ENCODE measurements at places on chromosomes 16 and 17.

DNA sequence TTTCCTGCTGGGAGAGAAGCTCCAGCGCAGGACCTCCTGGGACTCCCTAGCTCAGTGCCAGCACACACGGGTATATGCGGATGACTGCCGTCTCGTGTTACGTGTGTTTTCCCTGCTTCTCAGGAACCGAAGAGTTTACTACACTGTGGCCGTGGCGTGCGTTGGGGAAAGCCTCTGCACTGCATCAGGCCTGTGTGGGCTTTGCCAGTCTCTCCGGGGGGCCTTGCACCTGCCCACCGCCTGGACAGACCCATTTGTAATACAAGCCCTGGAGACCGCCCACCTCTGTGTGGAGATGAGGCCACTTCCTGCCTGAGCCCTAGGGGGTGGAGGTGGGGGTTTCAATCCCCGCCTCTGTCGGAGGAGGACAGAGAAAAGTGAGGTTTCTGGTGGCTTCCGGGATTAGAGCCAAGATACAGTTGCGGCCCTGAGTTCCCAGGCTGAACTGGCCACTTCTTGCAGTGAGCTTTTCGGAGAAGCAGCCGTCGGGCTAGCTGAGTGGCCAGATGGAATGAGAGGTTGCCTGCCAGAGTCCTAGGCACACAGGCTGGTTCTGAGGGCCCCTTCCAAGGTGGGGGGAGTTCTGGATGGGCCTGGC is 43.4 kb upstream of the GSE1 start:
- H3K4me1 ChIP-seq, result peaks cover 40% of the 10 kb centered on the region
- DNase-seq, result peak; percentile 92
- no peaks in the 10 kb centered on the region for H3K27me3 ChIP-seq
- peak overlapping the region; percentile 29 for H3K4me3 ChIP-seq
- H3K36me3 ChIP-seq, result peaks cover 51% of the 10 kb centered on the region
- H3K27ac ChIP-seq, result peak overlapping the region; percentile 67

DNA sequence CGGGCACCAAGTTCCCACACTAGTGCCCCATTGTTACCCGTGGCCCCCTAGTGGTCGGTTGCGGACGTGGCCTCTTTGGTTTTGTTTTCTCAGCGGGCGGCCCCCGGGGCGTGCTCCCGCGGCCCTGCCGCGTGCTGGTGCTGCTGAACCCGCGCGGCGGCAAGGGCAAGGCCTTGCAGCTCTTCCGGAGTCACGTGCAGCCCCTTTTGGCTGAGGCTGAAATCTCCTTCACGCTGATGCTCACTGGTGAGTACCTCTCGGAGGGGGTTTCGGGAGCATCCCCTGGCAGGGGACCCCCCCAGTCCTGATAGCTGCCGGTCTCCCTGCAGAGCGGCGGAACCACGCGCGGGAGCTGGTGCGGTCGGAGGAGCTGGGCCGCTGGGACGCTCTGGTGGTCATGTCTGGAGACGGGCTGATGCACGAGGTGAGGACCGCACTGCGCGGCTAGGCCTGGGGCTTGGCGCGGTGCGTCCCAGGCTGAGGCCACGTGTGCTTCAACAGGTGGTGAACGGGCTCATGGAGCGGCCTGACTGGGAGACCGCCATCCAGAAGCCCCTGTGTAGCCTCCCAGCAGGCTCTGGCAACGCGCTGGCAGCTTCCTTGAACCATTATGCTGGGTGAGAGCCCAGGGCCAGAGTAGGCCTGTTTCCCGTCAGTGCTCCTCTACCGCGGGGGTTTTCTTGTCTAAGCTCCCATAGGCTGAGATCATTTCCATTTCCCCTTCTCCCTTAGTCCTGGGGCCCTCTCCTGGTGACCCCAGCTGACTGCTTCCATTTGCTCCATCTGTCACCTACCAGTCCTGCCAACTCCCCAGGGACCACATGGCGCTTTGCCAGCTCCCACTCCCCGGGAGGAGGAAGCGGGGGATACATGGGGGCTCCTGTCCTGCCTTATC is 1.7 kb downstream of the SPHK1 start:
- peak; percentile 69 for DNase-seq
- H3K4me3 ChIP-seq, result no peak overlapping the region
- peaks cover 15% of the 10 kb centered on the region for H3K27me3 ChIP-seq
- H3K27ac ChIP-seq, result no peak overlapping the region
- H3K4me1 ChIP-seq, result peaks cover 28% of the 10 kb centered on the region
- peaks cover 12% of the 10 kb centered on the region for H3K36me3 ChIP-seq

DNA sequence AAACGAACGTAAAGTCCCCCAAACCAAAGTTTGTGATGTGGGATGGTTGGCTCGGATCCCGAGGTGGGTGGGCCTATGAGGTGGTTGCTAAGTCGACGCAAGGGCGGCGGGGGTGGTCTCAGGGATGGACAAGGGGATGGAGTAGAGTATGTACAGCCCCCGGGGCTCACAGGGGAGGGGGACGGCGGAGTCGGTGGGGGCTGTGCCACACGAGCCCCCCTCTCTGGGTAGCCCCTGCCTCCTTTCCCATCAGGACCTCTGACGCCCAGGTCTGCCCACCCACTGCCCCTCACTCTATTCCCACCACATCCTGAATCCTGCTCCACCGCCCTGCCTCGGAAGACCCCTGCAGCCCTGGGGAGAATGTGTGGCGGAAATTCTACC is 15.2 kb downstream of the IL34 start:
- no peaks in the 10 kb centered on the region for H3K27me3 ChIP-seq
- peaks cover 32% of the 10 kb centered on the region for H3K36me3 ChIP-seq
- no peak overlapping the region for H3K27ac ChIP-seq

DNA sequence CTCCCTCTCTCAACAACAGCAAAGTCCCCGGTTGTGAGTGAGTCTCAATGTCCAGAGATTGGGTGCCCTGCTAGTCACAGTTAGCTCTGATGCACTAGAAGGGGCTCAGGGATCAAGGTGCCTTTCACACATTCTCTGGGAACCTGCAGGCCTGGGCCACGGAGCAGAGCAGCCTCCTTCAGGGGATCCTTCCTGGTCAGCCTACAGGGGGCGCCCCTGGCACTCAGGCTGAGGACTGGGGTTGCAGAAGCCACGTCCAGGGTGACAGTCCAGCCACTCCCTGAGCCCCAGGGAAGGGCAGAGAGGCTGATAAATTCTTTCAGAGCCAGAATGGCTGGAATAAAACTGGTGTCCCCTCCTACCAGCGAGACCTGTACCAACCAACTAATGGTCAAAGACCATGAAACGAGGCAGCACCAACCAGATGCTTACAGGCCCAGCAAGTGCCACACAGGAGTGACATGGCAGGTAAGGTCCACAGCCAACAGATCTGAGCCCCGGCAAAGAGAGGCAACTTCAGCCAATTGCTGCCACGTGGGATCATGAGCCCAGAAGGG is 43.5 kb downstream of the ST3GAL2 start:
- H3K36me3 ChIP-seq, result peaks cover 56% of the 10 kb centered on the region
- H3K27ac ChIP-seq, result 0 out of 2 replicates have a peak overlapping the region, but pooled peaks have one; percentile 40
- H3K4me1 ChIP-seq, result no peaks in the 10 kb centered on the region
- DNase-seq, result peak; percentile 43
- H3K4me3 ChIP-seq, result no peak overlapping the region

- no peaks in the 10 kb centered on the region for H3K4me1 ChIP-seq
- no peaks in the 10 kb centered on the region for H3K36me3 ChIP-seq
- no peak overlapping the region for H3K27ac ChIP-seq
- no peak overlapping the region for H3K4me3 ChIP-seq
- DNase-seq, result no peak
These were observed 571.7 kb upstream of the GOT2 start for GRCh38 chr16:59305850-59306249.

GRCh38 chr17:31488264-31488981 is 96.9 kb downstream of the RAB11FIP4 start:
- H3K27ac ChIP-seq, result no peak overlapping the region
- peaks cover 8% of the 10 kb centered on the region for H3K4me1 ChIP-seq
- peaks cover 23% of the 10 kb centered on the region for H3K27me3 ChIP-seq
- H3K36me3 ChIP-seq, result no peaks in the 10 kb centered on the region
- DNase-seq, result no peak

GRCh38 chr17:74961657-74962350 is 10.8 kb downstream of the HID1 start:
- no peak overlapping the region for H3K4me3 ChIP-seq
- no peak overlapping the region for H3K27ac ChIP-seq
- H3K4me1 ChIP-seq, result peaks cover 3% of the 10 kb centered on the region
- peak; percentile 84 for DNase-seq
- no peaks in the 10 kb centered on the region for H3K36me3 ChIP-seq

GRCh38 chr17:39236981-39237441 is 11.3 kb upstream of the STAC2 start:
- H3K4me3 ChIP-seq, result no peak overlapping the region
- no peak overlapping the region for H3K27ac ChIP-seq
- peaks cover 25% of the 10 kb centered on the region for H3K4me1 ChIP-seq
- H3K36me3 ChIP-seq, result no peaks in the 10 kb centered on the region

DNA sequence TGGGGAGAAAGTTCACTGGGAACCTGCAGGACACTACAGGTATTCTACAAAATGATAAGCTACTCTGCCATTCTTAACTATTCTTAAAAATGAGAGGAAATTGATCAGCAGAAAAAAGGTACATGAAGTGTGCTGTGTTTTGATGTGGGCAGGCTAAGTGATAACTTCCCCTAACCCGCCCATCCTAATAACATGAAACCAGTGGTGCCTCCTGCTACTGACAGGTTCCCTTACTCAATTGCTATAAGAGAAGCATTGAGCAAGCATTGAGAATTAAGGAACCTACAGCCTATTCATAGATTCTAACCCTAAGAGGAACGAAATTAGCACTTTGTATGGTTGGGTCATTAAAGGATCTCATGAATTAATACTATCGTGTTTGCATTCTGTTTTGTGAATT is 18.9 kb downstream of the XYLT1 start:
- H3K36me3 ChIP-seq, result no peaks in the 10 kb centered on the region
- no peak overlapping the region for H3K4me3 ChIP-seq
- H3K4me1 ChIP-seq, result no peaks in the 10 kb centered on the region
- no peak overlapping the region for H3K27ac ChIP-seq
- H3K27me3 ChIP-seq, result no peaks in the 10 kb centered on the region

DNA sequence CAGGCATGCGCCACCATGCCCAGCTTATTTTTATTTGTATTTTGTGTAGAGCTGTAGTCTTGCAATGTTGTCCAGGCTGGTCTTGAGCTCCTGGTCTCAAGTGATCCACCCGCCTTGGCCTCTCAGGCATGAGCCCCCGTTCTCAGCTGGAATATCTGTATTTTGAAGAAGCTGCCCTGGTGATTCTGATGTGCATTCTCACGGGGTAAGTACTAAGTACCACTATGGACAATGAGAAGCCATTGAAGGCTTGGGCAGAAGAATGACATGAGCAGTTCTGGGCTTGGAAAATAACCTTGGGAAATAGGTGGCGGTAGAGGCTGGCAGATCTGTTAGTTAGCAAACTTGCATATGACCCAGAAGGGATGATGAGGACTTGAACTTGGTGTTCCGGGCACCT is 15.6 kb upstream of the NKD1 start:
- no peaks in the 10 kb centered on the region for H3K36me3 ChIP-seq
- no peak overlapping the region for H3K4me3 ChIP-seq
- no peak overlapping the region for H3K27ac ChIP-seq
- H3K27me3 ChIP-seq, result peaks cover 1% of the 10 kb centered on the region
- DNase-seq, result no peak
- H3K4me1 ChIP-seq, result no peaks in the 10 kb centered on the region

DNA sequence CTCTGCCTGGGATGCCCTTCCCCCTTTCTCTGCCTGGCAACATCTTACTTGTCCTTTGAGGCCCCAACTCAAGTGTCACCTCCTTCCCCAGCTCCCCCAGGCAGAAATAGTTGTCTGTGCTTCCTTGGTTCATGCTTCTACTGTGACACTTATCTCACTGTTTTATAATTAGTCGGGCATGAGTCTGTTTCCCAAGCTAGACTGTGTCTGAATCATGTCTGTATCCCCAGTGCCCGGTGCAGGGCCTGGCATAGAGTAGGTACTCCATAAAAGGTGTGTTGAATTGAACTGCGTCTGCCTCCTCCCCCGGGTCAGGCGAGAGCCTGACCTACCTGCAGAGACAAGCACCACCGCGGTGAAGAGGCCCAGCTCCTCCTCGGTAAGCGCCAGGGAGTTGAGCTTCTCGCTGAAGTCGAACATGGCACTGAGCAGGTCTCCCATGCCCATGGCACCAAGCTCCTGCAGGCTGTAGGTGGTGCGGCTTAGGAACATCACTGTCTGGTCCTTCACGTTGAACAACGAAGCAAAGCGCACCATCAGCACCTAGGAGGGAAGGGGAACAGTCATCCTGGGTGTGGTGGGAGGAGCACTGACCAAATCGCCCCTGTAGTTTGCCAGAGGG is 6.7 kb downstream of the NR1D1 start:
- H3K36me3 ChIP-seq, result peaks cover 58% of the 10 kb centered on the region
- H3K27me3 ChIP-seq, result no peaks in the 10 kb centered on the region
- no peak for DNase-seq
- H3K4me1 ChIP-seq, result peaks cover 13% of the 10 kb centered on the region
- H3K4me3 ChIP-seq, result no peak overlapping the region
- H3K27ac ChIP-seq, result no peak overlapping the region

- 0 out of 2 replicates have a peak, but pooled peaks cover 5% of the 10 kb centered on the region for H3K36me3 ChIP-seq
- no peak overlapping the region for H3K27ac ChIP-seq
- DNase-seq, result no peak
- H3K4me3 ChIP-seq, result no peak overlapping the region
- no peaks in the 10 kb centered on the region for H3K27me3 ChIP-seq
These were observed 5.9 kb downstream of the PNMT start for GRCh38 chr17:39674179-39674578.

- H3K27me3 ChIP-seq, result no peaks in the 10 kb centered on the region
- H3K36me3 ChIP-seq, result no peaks in the 10 kb centered on the region
- no peak overlapping the region for H3K27ac ChIP-seq
- no peak overlapping the region for H3K4me3 ChIP-seq
These were observed 38.1 kb downstream of the SLC6A4 start for GRCh38 chr17:30197416-30197815.

GRCh38 chr16:20380782-20381181 is 23.8 kb downstream of the PDILT start:
- H3K27me3 ChIP-seq, result peaks cover 3% of the 10 kb centered on the region
- H3K36me3 ChIP-seq, result no peaks in the 10 kb centered on the region
- no peak for DNase-seq
- no peak overlapping the region for H3K4me3 ChIP-seq

DNA sequence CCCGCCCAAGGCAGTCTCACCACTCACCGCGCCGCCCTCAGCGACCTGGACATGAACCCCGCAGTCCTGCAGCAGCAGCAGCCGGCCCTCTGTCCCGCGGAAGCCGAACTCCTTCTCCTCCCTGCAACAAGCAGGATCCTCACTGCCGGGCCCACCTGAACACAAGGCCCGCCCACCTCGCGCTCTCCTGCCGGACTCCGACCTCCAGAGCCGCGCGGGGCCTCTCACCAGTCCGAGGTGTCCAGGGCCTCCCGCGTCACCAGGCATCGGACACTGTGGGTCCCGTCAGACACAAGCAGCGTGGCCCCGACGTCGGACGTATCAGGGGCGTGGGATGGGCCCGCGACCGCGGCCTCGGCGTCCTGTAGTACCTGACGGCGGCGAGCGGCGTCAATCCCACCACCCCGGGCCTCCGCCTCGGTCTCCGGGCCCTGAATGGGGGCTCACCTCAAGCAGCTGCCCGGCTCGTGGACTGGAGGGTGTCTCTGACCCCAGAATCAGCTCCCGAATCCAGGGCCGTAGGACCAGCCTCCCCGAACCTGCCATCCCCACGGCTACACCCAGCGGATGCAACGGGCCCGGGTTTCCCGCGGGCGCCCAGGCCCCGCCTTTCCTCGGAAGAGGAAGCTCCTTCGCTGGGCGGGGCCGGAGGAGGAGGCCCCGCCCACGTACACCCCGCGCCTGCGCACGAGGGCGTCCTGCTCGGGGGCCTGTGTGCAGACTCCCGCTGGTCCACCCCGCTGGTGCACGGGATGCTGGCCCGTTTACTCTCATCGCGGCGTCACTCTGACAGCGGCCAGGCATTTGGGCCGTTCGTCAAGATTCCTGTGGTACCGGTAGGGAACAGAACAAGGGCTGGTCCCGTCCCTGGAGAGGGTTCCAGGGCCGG is at the start of gene ACD:
ACD (minus strand) TSS at position 586 of the 889 bp plus-strand sequence; CDS start at position 546, 40 bp downstream.
- peaks cover 36% of the 10 kb centered on the region for H3K4me1 ChIP-seq
- peaks cover 71% of the 10 kb centered on the region for H3K36me3 ChIP-seq
- peak within 1 kb of the TSS; percentile 60 for H3K4me3 ChIP-seq
- peak within 1 kb of the TSS; percentile 89 for H3K27ac ChIP-seq

Measured in DND-41 (cell line).